ENCODE measurements at places on chromosomes 2 and 18.

- DNase-seq, result no peak
Measured at GRCh38 chr2:159227467-159227866, 59.0 kb downstream of the WDSUB1 start.

- no peak for DNase-seq
Measured at GRCh38 chr18:75162467-75162866, 46.5 kb downstream of the PTGR3 start.

DNA sequence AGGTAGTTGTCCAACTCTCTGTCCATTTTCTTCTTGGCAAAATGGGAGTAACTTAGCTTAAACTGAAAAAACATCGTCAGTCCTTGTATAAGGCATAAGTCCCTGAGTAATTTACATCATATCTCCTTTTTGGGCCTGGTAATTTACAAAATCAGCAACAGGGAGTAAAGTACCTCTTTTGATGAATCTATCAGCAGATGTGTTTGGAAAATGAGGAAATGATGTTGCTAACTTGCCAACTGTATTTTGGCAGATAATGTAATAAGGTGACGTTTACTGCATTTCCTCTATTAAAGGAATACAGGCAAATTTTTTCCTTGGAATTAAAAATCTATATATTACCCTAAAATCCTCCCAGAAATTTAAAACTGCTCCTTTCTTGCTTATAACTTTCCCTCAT, 29.2 kb downstream of the ANKRD44 start:
- DNase-seq, result no peak

GRCh38 chr2:98486374-98486981, 41.8 kb downstream of the INPP4A start:
- no peak for DNase-seq

DNA sequence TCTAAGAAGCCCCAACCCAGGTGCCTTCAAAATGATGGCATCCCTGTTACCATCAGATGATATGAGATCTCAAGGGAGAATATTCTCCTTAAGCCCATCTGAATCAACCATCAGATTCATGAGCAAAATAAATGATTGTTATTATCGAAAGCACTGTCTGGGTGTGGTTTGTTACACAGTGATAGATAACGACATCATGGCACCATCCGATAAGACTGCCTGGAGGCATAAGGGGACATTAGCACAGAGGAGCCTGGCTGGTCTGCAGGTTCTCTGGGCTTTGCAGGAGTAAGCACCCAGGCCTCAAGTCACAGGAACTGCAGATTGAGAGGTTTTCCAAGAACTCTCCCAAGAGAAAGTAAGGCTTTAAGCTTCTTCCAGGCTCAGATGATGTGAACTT, 15.6 kb downstream of the BMP10 start:
- no peak for DNase-seq

- DNase-seq, result no peak
Measured at GRCh38 chr18:48222118-48222517, 187.1 kb downstream of the ZBTB7C start.

DNA sequence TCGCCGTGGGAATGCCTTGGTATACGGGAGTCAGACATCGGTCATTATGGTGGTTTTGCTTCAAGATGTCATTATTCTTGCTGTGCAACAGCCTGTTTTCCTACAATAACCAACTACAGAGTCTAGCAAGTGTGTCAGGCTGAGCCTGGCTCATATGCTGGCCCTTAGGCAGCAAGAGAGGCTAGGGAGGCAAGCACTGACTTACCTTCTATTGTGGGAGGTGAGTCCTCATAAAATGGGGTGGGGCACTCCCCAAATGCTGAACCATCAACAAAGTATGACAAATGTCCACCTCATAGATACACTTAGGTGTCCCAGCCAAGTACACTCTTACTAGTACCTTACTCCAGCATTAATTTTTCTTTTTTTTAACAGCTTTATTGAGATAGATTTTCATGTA, 77.0 kb upstream of the ATL2 start:
- no peak for DNase-seq

Measured in endothelial cell of umbilical vein (primary cell).